ENCODE measurements at places on chromosomes 5 and 9.

GRCh38 chr5:321726-322251 lies 275 bp downstream of the AHRR start:
- DNase-seq: no peak

DNA sequence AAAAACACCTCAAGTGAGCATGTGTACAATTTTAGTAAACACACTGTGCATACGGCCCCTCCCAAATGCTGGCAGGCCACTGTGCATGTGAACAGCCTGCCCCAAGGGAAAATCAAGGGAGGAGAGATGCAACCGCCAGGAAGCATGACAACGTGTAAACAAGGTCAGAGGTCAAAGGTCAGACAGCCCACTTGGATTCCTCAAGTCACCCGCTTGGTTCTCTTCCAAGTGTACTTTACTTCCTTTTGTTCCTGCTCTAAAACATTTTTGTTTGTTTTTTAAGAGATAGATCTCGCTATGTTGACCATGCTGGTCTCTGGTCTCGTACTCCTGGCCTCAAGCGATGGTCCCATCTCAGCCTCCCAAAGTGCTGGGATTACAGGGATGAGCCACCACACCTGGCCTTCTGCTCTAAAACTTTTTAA lies 126.7 kb upstream of the SHB start:
- DNase-seq: no peak

DNA sequence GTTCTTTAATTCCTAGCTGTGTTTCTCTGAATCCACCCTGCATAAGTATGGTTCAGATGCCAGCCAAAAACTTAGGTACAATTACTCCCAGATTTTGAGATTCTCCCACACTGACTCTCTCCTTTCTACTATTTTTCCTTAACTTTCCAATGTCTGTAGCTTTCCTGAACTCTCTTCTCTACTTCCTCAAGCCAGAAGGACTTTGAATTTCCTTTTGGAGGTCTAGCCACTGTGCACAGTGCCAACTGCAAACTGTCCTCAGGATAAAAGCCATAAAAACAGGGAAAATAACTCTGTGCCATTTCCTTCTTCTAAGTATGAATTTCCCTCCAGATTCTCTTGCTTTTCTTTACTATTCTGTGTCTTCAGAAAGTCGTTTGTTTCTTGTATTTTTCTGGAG lies 157.2 kb downstream of the AP3B1 start:
- no peak for DNase-seq

- no peak for DNase-seq
These were observed 394.0 kb downstream of the CETN3 start for GRCh38 chr5:90015584-90016018.

DNA sequence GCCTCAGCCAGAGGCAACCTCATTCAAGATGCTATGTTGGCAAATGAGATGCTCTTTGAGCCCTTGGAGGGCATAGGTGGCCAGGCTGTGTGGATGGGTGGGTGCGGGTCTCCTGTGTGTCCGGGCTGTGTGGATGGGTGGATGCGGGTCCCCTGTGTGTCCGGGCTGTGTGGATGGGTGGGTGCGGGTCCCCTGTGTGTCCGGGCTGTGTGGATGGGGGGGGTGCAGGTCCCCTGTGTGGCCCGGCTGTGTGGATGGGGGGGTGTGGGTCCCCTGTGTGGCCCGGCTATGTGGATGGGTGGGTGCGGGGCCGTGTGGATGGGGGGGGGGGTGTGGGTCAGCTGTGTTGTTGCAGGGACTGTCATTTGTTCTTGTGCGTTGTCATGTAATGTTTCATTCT lies 136.6 kb upstream of the COL5A1 start:
- no peak for DNase-seq

- DNase-seq: peak; percentile 70
These were observed 57.1 kb upstream of the ZBED3 start for GRCh38 chr5:77143998-77144836.

DNA sequence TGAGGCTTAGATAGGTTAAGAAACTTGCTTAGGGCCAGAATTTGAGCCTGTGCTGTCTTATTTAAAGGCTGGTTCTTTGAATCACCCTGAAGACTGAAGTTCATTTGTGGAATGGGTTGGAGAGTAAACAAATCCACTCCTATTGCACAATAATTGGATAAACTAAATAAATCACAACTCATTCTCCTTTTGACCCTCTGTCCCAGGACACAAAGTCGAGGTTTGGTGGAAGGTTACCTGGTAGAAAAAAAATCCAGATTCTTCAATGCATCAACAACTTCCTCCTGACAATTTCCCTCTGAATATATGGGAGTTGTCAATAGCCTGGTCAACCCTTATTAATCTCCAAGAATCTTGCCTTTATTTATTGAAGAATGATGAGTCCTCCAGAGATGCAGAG lies 28.9 kb downstream of the TBC1D2 start:
- DNase-seq: no peak

GRCh38 chr9:21931428-21931827 lies 62.8 kb downstream of the CDKN2A start:
- no peak for DNase-seq

DNA sequence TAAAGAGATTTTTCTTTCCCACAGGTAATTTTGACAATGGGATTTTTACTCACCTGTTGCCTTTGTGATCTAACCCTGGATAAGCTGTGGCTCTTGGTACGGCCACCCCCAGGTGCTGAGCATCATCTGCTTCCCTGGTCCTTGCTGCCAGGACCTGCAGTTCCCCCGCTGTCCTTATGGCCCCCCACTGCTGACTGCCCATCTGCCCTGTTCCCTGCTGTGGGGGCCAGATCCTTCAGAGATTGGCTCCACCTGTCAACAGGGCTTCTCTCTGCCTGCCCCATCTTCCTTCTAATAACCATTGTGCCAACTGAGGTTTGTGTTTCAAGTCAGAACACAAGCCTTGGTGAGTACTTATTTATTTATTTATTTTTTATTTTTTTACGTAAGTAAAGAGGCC lies 183.3 kb downstream of the MAPKAP1 start:
- DNase-seq: no peak

DNA sequence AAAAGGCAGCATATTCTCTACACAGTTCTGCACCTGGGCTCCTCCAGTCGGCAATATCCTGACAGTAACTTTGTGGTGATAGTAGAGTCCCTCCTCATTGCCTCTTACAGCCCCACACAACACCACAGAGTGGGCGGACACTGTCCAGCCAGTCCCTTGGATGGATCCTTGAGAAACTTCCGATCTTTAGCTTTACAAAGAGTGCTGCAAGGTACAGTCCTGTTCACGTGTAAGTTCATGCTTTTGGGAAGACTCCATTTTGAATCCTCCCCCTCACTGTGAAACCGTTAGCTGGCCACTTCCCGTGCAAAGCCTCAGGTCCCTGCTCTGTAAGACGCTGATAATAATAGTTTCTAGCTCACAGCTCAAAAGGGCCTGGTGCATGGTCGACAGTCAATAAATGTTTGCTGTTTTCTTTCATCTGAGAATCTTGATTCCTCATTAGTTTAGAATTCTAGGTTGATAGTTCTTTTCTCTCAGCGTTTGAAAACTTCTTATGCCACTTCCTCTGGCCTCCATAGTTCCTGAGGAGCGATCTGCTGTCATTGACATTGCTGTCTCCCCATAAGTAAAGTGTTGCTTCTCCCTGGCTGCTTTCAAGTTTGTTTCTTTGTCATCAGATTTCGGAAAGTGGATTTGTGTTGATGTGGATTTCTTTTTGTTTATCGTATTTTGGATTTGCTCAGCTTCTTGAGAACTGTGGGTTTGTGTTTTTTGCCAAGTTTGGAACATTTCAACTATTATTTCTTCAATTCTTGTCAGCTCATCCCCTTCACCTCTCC lies 82.9 kb downstream of the COL23A1 start:
- no peak for DNase-seq

DNA sequence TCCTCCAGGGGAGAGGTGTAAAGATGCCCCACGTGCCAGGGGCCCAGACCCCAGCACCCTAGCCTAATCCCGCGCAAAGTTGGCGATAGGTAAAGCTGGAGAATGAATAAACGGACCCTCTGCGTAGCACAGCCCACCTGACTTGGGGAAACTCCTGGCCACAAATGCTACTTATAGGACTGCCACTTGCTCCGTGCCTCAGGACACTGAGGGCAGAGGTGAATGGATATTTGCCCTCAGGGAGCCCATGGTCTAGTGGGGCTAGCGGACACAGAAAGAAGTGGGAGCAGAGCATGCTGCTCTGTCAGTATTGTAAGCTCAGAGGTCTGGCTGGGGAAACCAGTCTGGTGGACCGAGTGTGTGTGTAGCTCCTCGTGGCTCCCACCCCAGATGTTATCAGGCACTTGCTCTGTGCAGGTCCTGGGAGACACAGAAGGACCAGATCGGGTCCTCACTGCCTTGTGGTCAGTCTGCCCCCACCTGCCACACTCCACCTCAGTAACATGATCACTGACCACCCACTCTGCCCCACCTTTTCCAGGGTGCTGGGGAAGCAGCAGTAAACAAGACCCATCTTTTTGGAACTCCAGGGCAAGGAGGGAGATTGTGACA lies 841 bp downstream of the GRK6 start:
- no peak for DNase-seq

DNA sequence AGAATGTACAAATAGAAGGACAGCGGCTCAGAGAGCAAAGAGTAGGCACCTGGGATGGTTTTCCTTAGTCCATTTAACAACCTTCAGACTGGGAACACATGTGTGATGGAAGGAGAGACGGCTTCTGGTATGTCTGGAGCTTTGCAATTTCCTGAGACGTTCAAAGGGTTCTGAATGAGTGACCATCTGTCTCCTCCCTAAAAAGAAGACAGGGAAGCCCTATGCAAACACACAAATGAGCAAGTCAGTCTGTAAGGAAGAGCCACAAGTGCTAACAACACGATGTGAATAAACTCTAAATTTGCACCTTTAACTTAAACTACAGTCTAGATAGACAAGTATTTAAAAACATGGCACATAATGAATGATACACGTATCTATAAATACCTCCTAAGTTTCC lies 391.0 kb downstream of the ICE1 start:
- DNase-seq: no peak
